NCI-H69 (cell line): ENCODE measurements at places on chromosomes 12 and 14.

DNA sequence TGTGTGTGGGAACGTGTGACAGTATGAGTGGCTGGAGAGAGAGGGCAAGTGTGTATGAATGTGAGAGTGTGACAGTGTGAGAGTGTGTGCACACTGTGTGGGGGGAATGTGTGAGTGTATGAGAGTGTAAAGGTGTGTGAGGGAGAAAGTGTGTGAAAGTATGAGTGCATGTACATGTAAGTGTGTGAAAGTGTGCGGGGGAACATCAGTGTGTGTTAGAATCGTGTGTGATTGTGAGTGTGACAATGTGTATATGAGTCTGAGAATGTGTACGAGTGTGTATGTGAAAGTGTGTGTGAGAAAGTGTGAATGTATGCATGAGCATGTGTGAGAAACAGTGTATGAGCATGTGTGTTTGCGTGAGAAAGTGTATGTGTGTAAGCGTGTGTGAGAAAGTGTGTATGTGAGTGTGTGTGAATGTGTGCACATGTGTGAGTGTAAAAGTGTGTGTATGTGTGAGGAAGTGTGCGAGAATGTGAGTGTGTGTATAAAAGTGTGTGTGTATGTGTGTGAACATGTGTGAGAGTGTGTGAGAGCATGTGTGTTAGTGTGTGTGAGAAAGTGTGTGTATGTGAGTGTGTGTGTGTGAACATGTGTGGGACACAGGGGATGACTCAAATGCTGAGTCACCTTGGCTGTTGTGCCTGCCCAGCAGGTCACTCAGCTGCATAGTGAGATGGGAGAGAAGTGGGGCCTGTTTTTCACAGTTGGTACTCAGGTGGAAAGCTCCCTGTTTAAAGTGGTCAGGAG is 220.5 kb upstream of the TBX3 start:
- no peak for DNase-seq

DNA sequence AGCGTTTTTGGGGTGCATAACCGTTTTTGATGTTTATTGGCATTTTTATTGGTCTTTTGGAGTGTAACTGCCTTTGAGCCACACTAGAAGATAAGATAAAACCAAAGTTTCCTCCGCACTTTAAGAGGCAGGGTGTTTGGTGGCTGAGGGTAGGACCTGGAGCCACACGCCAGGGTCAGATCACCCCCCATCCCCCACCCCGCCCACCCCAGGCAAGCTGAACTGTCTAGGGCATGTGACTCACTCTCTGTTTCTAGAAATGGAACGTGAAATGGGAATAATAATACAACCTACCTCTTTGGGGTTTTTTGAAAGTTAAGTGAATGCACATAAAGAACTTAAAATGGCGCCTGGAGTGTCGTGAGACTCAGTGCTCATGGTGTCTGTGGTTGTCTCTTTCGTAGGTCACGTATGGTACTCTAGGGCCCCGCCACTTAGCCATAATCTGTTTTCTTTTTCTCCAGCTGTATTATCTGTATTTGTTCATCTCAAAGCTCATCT is 56.0 kb downstream of the PPP2R5C start:
- no peak for DNase-seq

GRCh38 chr14:94237983-94238382 is 55.1 kb downstream of the SERPINA10 start:
- DNase-seq: no peak

GRCh38 chr12:122130150-122130549 is 43.9 kb downstream of the IL31 start:
- no peak for DNase-seq

GRCh38 chr12:88448337-88448915 is 131.8 kb downstream of the KITLG start:
- peak; percentile 98 for DNase-seq

DNA sequence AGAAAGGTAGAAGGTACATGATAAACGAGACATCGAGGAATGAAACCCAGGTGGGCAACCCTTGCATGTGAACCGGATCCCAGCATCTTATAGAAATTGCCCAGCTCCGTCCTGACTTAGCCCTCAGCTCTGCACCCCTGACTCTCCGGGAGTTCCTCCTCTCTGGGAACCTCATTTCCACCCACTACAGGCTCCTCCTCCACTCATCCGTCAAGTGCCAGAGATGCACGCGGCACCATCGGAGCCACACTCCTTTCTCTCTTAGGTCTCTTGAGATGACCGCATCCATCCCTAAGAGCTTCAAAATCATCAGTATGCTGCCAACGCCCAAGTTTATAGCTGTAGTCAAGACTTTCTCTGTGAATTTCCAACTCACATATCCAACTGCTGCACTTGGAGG is 84.7 kb downstream of the TTC7B start:
- DNase-seq: no peak

- DNase-seq: peak; percentile 62
Observed at GRCh38 chr14:101963052-101963451, 1.3 kb upstream of the DYNC1H1 start.

GRCh38 chr12:75563351-75563750 is 51.9 kb upstream of the KRR1 start:
- DNase-seq: no peak

GRCh38 chr12:86826051-86826450 is 569.9 kb upstream of the MGAT4C start:
- no peak for DNase-seq

DNA sequence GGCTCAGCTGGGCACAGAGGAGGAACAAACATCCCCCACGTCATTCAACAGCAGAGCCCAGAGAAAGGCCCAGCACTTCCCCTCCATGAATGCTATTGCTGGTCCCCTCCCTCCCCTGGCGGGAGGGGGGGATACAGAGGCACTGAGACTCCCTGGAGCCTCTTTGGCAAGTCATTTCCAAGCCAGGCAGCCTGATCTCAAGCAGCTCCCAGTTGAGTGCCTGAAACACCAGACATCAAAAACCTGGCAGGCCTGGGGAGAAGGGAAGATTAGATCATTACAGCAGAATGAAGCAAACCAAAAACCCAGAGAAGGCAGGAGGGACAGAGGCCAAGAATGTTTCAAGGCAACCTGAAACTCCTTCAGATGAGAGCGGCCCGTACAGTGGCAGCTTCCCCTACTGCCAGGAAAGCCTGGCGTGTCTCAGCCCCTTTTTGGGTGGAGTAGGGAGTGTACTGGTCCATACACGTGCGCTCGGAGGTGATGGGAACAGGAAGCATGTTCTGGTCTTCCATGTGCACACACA is 92.1 kb downstream of the LRRC74A start:
- DNase-seq: peak; percentile 98

DNA sequence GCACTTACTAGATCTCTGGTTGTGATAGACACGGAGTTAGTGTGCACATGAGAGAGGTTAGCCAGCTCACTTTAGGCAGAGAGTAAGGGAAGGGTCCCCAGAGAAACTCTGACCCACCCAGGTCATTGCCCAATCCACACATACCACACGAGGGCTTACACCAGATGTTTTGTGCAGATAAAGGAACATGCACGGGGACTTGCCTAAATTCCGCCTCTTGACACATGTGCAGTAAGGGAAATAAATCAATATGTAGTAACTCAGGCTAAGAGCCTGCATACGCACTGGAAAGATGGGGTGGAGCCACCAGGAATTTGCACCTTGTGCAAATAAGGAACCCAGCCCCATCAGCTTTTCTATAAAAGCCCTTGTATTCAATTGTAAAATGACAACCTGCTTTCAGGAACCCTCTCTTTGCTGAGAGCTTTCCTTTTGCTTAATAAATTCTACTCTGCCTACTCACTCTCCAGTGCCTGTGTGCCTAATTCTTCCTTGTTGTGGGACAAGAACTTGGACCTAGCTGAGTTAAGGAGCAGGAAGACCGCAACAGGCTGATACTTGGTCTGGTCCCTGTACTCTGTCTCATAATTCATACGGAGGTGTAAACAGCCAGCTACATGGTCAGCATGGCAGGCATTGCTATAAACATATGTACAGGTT is 120.2 kb downstream of the EMP1 start:
- no peak for DNase-seq

DNA sequence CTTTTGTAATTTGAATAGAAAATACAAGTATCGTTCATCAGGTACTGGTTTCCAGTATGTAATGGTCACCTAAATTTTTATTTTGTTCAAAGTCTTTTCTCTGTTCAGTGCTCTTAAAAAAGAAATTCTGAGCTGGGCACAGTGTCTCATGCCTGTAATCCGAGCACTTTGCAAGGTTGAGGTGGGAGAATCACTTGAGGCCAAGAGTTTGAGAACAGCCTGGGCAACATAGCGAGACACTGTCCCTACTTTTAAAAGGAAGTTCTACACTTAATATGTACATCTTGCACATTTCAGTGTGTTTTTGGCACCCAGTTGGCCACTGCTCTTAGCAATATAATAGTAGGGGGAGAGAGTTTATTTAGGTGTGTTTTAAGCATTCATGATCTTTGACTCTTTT is 27.9 kb downstream of the PCNX1 start:
- DNase-seq: no peak
